NCI-H226 (cell line): ENCODE measurements at places on chromosomes 1 and 21.

DNA sequence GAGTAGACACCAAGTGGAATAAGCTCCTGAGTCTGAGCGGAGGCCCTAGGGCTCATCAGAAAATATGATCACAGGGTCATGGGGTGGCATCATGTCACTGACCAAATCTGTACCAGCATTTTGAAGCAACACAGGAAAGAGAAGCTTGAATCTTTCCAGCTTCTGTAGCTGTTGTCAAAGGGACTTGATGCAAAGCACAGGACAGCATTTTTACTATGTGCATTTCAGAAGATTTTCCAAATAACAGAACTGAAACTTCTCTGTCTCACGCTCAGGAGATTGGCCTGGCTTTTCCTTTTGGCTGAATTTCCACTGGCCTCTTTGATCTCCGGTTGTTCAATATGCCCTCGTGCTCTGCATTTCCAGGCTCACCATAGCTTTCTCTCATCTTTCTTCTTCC lies 127.2 kb upstream of the ATP1B1 start:
- no peak for DNase-seq

DNA sequence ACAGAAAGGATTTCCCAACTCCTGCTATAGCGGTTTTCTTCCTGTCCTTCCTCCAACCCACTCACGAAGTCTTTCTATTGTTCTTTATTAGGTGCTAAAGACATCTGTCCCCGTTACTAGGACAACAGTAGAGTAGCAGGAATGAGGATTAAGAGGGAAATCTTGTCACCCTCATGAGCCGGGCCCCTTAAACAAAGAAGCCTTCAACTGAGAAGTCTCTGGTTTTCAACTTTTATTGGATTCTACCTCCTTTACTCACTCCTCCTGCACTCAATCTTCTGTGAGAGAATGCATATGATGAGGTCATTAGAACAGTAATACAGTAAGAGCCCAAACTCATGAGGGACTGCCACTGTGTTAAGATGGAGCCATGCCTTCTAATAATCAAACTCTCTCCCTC lies 206.3 kb downstream of the OMA1 start:
- no peak for DNase-seq

DNA sequence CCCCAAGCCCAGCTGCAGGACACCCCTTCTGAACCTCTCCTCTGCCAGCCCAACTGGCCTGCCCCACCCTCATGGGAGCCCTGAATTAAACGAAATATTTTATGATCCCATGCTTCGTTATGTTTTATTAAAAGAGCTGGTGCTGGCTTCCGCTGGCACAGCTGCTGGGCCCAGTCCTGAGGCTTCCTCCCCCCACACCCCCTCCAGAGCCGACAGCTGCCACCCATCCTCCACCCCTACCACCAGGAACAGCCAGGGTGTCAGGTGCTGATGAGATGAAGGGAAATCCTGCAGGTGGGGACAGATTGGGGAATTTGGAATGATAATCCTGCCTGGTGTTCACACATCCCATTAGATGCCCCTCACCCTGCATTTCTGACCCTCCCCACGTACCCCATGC lies 19.0 kb downstream of the IGSF21 start:
- DNase-seq, result no peak

GRCh38 chr1:96756789-96757188 lies 35.2 kb downstream of the PTBP2 start:
- DNase-seq, result no peak

GRCh38 chr1:1847890-1848289 lies 43.0 kb downstream of the GNB1 start:
- DNase-seq, result no peak

GRCh38 chr21:42414928-42415769 lies 11.4 kb downstream of the UBASH3A start:
- DNase-seq, result peak; percentile 93

DNA sequence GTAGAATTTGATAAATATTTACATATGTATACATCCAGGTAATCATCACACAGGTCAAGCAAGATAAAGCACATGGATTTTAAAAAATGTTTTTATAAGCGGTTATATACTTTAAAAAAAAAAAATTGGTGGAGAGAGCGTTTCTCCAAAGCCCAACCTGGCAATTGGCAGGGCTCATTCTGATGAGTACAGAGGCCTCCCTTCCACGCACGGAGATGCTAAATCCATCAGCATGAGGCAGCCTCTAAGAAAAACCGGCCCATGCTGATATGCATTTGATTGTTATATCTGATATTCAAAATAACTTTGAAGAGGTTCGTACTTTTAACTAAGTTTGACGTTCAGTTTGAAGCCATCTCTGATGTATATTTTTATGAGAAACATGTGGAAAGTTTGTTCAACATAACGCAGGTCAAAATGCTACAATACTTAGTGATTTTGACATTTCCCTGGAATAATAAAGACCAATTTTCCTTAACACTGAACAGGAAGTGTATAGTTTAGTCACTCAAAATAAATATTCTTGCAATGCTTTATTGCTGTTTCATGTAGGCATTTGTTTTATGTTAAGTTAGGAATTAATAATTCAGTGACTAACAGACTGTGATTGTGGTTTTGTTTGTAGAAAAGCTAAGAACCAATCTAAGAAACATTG lies 151.7 kb downstream of the NR5A2 start:
- DNase-seq, result no peak

DNA sequence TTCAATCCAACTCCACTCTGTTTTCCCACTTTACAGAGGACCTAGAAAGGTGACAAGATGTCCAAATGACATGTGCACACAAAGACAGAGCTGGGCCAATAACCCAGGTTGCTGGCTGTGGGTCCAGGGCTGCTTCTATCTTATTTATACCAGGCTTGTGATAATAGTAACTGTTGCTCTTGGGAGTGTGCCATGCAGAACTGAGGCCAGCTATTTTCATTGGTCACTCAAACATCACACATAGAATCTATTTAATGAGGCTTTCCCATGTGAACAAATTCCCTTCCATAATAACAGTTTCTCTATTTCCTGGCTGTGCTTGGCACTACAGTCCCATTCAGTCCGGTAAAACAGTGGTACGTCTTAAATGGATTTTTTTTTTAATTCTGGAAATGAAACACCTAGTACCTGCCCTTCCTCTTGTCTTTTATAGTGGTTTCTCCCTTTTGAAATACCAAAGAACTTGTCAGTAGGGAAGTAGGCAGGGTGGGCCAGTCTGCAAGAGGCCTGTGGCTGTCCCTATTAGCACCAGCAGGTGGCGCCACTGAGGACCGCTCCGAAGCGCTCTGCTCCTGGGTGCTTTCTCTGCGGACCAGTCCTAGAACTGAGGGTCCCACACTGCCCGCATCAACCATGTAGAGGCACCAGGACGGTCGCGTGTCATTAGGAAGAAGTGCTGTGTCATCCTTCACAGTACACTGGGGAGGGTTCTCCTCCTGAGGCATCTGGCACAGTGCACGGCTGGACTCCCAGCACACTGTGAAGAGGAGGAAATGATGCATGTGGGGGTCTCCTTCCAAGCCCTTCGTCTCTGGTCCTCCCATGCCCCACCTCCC lies 52.1 kb downstream of the GPR161 start:
- no peak for DNase-seq

- DNase-seq, result no peak
These were observed 134.6 kb upstream of the PDE4B start for GRCh38 chr1:65658122-65658521.

DNA sequence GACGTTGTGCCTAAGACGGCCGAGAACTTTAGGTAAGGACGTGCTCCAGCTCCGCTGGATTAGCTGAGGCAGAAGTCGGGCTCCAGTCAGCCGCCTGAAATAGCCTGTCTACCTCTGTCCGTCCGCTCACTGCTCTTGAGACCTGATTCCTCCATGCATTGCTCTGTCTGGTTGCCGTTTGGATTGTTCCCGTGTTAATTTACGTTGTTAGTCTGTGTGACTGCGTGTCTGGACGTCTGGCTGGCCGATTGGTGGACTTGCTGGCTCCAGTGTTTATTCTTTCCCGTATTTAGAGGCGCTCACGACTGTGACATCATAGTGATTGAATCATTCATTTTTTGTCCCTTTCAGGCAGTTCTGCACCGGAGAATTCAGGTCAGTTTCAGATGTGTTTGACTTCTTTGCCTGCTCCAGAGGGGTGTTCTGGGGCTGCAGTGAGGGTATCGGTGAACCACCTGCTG lies 684 bp downstream of the PPIH start:
- no peak for DNase-seq

DNA sequence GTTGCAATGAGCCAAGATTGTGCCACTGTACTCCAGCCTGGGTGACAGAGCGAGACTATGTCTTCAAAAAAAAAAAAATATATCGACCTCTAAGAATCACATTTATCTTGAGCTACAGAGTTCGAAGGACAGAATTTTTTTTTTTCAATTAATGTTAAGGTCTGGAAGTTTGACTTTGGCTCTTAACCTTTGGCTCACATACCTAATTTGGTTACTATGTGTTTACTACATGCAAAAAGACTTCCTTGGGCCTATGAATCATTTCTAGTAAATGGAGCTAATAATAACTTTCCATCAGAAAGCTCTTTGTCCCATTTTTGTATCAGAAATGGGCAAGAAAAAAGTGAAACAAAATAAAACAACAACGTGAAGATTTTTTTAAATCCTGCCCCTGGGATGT lies 351.2 kb downstream of the SMYD3 start:
- DNase-seq, result no peak

DNA sequence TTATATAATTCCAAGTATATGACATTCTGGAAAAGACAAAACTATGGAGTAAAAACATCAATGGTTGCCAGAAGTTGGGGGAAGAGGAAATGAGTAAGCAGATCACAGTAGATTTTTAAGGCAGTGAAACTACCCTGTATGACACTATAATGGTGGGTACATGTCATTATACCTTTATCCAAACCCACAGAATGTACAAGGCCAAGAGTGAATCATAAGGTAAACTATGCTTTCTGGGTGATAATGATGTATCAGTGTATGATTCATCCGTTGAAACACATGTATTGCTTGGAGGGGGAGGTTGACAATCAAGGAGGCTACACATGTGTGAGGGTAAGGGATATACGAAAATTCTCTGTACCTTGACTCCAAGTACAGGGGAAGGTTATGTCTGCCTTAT lies 862.7 kb downstream of the PLA2G4A start:
- peak; percentile 94 for DNase-seq

GRCh38 chr1:245685111-245685810 lies 530.5 kb downstream of the KIF26B start:
- no peak for DNase-seq

DNA sequence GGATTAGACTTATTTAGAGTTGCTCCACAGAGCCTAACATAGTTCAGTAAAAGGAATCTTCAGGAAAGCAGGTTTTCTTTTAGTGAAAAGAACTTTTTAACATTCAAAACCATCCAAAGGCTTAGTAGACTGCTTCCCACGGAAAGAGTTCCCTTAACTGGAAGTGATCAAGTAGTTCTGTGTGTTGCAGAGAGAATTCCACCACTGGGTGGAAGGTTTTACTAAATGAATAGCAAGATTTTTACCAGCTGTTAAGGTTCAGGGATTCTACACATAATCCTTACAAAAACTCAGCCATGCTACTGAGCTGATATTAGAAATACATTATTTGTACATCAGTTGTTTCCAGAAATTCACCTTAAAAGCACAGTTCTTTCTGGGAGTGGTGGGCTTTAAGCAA lies 119.7 kb downstream of the GDAP2 start:
- no peak for DNase-seq

GRCh38 chr1:193514397-193514796 lies 328.0 kb upstream of the B3GALT2 start:
- no peak for DNase-seq

DNA sequence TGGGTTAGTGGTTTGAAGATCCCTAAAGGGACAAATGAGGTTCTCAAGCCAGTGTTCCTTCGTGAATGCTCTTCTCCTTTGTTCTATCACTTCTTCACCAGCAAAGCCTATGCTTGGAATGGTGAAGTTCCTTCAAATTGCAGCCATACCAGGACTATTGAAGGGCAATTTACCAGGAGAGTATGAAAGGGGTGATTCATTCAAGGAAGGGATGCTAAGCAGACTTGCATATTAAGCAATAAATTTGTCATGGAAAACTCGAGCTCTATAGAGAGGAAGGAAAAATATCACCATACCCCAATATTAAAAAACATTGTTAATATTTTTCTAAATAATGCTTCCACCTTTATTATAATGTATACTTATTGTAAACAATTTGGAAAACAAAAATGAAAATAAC lies 9.3 kb upstream of the TSNAX start:
- no peak for DNase-seq

GRCh38 chr21:24011087-24011486 lies 1596.2 kb downstream of the MRPL39 start:
- DNase-seq, result no peak

- no peak for DNase-seq
These were observed 77.5 kb upstream of the TTC34 start for GRCh38 chr1:2879026-2879425.

GRCh38 chr1:158003406-158003800 lies 10.0 kb downstream of the KIRREL1 start:
- DNase-seq, result peak; percentile 88

DNA sequence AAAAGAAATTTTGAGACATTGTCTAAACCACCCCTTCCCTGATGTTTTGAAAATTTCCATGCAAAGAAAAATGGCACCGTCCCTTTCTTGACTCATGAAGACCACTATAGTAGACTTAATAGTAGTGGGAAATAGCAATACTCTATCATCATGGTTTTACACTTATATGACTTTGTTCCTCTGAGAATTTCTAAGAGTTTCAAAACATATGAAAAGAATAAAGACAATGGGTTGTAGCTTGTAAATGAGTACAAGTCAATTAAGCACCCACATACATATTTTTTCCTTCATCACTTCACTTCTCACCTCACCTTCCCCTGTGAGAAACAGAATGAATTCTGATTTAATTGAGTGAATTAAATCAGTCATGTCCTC lies 151.7 kb downstream of the LYPLAL1 start:
- DNase-seq, result no peak

GRCh38 chr1:182069028-182069466 lies 7.5 kb upstream of the ZNF648 start:
- peak; percentile 16 for DNase-seq

DNA sequence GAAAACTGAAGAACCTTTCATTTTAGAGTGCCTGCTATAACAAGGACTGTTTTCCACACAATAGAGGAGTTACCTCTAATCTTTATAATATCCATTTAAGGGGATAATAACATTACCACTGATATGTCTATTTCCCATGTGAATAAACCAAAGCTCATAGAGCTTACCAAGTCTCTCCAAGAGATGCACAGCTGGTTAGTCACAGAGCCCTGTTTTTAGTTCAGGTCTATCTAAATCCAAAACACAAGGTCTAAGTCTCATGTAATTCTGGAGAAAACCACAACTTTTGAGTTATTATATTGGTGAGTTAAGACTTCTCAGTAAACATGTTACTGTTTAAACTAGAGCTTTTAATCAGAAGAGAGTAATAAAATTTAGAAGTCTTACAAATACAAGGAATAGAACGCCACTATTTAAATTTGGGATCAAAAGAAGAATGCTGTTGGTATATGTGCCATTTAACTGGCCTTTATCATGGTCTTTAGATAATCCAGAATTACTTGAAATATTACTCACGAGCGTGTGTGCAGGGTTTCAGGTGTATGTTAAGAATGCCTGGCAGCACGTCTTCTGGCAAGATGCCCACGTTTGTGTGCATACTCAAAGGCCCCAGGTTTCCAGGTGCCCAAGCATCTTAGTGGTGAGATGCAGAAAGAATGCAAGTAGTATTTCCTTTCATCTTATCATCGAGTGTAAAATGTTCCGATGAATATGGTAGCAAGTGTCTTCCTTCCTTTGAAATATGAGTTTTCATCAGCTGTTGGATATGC lies 190.6 kb downstream of the FMN2 start:
- DNase-seq, result no peak
